ENCODE measurements at places on chromosomes 11 and 22.

DNA sequence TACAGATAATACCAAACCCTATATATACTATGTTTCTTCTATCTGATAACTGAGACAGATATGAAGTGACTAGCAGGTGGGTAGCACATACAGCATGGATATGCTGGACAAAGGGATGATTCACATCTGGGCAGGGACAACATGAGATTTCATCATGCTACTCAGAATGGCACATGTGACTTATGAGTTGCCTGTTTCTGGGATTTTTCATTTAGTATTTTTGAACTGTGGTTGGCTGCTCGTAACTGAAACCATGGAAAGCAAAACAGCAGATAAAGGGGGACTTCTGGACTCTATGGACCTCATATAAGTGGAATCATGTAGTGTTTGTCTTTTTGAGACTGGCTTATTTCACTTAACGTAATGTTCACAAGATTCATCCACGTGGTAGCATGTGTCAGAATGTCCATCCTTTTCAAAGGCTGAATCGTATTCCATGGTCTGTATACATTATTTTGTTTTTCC, 883.0 kb downstream of the TBC1D22A start:
- DNase-seq: no peak

- no peak for DNase-seq
These were observed 20.7 kb upstream of the EMID1 start for GRCh38 chr22:29184849-29185490.

DNA sequence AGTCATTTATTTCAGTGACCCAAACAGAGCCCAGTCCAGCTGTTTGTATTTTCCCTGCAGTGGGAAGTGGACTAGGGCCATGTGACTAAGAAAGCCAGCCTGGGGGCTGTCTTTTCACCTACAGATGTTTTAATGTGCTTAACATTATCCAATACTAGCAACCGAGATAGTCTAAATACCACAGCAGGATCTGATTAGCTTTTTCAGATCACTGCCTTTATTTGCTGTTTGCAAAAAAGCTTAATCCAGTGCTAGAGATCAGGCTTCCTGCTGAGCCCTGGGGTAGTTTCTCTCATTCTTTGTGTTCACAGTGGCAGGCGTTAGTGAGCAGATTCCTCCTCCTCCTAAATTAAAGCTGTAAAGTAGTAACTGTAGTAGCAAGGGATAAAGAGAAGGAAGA, 35.0 kb downstream of the ZC3H12C start:
- DNase-seq: no peak

DNA sequence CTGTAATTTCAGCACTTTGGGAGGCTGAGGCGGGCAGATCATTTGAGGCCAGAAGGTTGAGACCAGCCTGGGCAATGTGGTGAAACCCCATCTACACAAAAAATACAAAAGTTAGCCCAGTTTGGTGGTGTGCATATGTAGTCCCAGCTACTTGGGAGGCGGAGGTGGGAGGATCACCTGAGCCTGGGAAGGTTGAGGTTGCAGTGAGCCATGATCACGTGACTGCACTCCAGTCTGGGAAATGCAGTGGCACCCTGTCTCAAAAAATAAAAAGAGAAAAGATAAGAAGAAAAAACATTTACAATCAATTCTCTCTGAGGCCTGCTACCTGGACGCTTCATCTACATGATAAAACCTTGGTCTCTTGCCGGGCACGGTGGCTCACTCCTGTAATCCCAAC, 7.2 kb upstream of the CBL start:
- no peak for DNase-seq

- DNase-seq: no peak
These were observed 65.6 kb upstream of the CRYBB3 start for GRCh38 chr22:25134028-25134427.

DNA sequence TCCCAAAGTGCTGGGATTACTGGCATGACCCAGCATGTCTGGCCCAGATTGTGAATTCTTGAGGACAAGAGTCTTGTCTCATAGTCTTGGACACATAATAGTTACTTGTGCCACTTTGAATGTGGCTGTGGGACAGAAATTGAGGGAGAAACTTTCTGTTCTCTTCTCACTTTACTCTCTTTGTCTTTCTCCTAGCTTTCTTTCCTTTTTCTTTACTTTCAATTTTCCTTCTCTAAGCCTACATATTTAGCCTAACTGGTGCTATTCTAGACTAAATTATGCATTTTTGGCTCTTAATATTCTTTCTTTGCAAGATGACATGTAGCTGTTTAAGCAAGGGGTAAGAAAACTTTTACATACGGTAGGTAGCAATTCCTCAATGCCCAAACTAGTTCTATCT, 33.2 kb downstream of the HORMAD2 start:
- DNase-seq: no peak

GRCh38 chr22:37169406-37169805, 18.6 kb downstream of the C1QTNF6 start:
- DNase-seq: no peak

- DNase-seq: no peak
These were observed 2.7 kb downstream of the SPI1 start for GRCh38 chr11:47375546-47376085.

- DNase-seq: no peak
These were observed 2.1 kb downstream of the WEE1 start for GRCh38 chr11:9575260-9576240.

DNA sequence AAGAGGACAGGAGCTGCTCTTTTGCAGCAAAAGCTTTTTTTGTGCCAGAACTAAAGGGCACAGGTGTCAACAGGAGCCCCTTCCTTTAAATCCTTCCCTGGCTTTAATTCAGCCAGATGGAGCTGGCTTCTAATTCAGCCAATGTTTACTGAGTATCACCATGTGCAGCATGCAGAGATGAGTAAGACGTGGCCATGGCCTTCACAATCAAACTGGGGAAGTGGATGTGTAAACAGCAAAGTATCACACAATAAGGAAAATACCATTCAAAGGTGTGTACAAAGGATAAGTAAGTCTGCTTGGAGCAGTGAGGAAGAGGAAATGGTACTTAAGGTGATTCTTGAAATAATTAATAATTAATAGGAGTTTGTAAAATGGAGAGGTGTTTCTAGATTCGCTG, 243.4 kb downstream of the NXPE2 start:
- DNase-seq: no peak

GRCh38 chr11:45818961-45819605, 14.1 kb downstream of the SLC35C1 start:
- DNase-seq: no peak

DNA sequence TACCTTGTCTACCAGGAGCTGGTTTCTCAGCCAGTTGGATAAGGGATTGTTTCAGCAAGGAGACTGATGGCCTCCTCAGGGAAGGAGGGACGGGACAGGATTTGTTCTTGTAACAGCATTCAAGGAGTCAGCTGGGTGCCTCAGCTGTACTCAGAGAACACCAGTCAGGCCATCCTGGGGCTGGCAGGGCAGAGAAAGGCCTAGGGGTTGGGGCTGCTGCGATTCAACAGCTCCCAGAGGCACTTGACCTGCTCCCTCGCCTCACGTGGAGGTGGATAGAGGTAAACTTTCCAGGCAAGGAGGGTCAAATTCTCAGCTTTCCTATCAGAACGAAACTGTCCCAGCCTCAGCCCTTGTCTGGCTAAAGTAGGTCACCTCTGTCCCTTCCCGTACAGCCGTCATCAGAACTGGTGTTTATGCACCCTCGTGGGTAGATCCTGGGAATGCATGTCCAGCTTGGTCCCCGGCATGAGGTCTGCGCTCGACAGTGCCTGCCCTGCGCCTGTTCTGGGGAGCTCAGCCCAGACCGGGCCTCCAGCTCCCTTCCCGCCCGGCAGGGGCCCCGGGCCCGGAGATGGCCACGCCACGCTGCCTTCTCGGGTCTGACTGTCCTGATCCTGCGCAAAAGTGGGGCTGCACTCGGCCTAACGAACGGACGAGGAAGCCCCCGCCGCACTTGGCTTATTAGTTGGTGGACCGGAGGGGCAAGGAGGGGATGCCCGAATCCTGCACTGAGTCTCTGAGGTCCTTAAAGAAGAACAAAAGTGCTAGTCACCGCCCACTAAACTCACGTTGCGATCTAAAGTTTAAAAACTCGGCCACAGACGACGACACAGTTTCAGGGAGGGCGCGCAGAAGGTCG, 762 bp upstream of the CCDC134 start:
- peak; percentile 23 for DNase-seq

GRCh38 chr11:30567644-30568043, 18.5 kb downstream of the MPPED2 start:
- DNase-seq: no peak

DNA sequence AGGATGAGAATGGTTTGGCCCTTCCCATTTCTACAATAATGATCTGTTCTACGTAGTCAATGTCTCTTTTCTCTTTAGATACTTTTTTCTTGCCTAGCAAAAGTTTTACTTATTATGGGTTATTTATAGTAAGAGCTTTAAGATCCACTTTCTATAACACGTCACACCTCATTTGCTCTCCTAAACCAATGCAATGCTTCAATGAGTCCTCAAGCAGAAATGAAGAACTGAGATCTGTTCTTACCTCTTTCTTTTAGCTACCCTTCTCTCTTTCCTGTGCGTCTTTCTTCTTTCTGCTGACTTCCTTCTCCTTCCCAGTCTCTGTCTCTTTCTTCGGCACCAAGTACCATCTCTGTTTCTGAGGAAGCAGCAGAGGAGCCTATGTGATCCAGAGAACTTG, 61.8 kb downstream of the SNX19 start:
- DNase-seq: no peak

- no peak for DNase-seq
These were observed 83.5 kb downstream of the CTTN start for GRCh38 chr11:70481625-70482528.

- DNase-seq: no peak
These were observed 66.9 kb downstream of the ALX4 start for GRCh38 chr11:44243086-44243485.

DNA sequence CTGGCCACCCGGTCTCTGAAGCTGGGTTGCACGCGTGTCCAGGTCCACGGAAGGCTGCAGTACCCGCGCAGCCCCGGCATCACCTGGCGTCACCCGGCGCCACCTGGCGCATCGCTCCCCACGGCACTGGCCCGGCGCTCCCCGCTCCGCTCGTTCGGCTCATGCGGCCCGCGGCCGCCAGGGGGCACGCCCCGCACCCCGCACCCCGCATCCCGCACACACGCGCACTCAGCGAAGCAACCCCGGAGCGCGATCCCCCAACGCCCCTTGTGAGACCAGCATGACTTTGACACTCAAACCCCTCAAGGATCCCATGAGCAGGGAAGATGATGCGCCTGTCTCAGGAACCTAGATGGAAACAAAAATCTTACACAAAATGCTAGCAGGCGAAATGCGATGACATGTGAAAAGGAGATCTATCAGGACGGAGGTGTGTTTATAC, 11.9 kb downstream of the B3GNT6 start:
- DNase-seq: peak; percentile 47

DNA sequence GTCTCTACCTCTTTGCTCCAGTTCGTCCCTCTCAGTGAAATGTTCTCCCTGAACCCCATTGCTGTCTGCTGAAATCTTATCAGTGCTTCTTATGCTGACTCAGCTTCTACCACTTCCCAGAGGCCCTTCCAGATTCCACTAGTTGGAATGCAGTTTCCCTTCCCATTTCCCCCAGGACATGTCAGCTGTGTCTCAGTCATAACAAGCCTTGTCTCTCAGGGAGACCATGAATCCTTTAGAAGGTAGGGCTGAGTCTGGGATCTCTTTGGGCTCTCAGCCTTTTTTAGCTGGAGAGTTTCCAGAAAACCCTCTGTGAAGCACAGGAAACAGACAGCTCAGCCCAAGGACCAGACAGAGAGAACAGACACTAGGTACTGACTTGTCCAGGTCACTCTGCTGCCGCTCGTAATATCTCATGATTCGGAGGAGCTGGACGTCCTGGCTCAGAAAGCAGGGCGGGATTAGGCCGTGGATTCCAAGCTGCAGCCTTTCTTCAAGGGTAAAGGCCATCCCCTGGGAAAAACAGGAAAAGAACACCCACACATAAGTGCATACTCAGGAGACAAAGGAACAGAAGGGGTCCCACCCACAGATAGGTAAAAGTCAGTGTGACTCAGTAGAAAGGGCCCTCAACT, 113.0 kb downstream of the ME3 start:
- no peak for DNase-seq

DNA sequence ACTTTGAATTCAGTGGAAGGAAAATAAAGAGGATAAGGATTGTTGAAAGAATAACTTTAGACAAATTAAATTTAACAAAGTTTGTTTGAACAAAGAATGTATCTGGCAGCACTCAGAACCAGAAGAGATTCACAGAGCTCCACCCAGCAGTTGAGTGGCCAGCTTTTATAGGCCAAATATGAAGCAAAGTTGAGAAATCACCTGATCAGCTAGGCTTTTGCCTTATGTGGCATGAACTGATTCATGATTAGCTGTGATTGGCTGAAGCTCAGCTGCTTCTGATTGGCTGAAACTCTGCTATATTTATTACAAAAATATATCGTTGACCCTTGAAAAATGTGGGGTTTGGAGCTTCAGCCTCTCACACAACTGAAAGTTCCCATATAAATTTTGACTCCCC, 62.6 kb downstream of the PIWIL4 start:
- DNase-seq: no peak

DNA sequence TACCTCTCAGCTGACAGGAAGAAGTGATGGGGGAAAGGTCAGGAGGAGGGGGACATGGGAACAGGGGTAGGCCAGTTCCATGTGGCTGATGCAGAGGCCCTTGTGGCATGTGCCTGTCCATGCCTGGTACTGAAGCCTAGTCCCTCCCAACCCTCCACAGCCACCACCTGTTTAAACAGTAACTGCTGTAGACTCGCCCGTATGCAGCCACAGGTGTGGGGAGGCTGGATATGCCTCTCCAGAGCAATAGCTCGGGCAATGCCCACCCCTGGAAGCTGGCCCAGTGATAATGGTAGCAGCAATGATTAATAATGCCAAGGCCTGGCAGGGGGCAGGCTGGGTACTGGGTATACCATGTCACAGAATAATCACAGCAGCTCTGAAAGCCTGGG, 2.3 kb downstream of the SMTN start:
- DNase-seq: no peak

- no peak for DNase-seq
These were observed 39.5 kb upstream of the SLC5A12 start for GRCh38 chr11:26761361-26761809.

GRCh38 chr11:72562431-72562830, 111.8 kb downstream of the PDE2A start:
- DNase-seq: no peak

DNA sequence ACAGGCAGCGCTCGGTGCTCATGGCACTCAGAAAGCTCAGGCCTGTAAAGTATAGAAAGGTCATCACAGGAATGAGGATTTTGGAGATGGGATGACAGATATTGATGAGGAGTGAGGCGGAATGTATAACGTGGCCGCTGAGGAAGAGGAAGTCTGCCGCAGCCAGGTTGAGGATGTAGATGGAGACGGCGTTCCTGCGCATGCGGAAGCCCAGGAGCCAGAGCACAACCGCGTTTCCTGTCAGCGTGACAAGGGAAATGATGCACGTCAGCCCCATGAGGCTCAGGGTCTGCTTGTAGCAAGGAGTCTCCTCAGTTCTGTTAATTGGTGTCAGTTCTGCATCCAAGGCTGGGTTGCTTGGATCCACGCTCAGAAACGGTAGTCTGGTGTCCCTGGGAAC, 33.1 kb upstream of the MRGPRX1 start:
- DNase-seq: no peak

DNA sequence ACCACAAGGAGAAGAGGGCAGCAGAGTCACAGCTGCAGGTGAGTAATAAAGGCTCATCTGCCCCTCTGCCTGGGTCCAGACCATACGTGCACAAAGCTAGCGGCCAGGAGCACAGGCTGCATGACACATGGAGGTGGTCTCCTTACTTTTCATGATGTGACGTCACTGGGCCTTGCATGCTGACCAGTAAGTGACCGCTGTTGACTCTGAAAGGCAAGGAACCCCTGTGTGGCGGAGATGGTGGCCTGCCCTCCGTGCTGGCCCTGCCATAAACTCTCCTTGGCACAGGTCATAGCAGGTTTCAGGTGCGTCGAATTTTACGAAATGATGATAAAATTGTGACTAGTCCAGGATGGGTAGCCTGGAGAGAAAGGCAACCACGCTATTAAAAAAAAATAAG, 7.6 kb upstream of the PARVG start:
- DNase-seq: no peak

All from T-helper 2 cell treated with Interferon-gamma antibody and Interleukin-4, amounts not matched to agents 5 μg/mL and 100 μg/mL, for 36 hours (primary cell).